Pancreas (tissue), 10 donors: ENCODE measurements at places on chromosomes 3 and 15. TPM values are rescaled to one million over a fixed set of nuclear protein-coding genes. Genes with fewer than 3 reads are reported as not detected.

ZMYND10 gene
- 1.2 TPM for total RNA-seq

SH2D7 gene
- total RNA-seq = 1.8 TPM

DNA sequence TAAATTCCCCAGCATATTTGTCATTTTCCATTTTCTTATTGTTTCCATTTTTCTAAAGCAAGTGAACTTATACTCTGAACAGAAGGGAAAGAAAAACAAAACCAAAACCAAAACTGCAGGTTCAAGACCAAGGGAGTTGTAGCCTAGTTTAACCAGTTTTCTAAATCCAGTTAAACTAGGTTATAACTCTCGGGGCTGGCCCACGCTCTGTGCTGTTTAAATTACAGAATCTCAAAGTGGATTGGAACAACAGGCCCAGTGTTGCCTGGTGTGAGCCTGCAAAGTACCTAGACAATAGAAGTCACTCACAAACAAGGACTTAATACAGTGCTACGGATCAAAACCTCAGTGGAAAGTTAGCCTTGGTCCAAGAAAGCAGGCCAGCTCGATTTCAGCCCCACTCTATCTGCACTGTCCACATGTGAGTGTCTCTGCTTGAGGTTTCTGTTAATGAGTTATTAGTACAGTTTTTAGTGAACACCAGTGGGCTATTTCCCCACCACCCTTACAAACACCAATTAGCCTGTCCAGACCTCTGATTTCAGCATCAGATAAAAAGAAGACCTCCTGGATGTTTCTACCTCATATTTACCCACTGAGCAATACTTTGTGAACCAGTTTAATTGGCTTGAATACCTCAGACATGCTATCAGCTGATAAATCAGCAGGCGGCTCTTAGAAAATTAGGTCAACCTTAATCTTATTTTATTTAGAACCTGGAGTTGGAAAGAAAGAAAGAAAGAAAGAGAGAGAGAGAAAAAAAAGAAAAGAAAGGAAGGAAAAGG lies 93.8 kb upstream of the PDZRN3 start:
- DNase-seq = no peak
- no peaks in the 10 kb centered on the region for H3K36me3 ChIP-seq
- no peak overlapping the region for H3K4me3 ChIP-seq
- no peaks in the 10 kb centered on the region for H3K27me3 ChIP-seq
- no peaks in the 10 kb centered on the region for H3K4me1 ChIP-seq

GRCh38 chr3:180704532-180704931 lies 25.2 kb upstream of the CCDC39 start:
- no peaks in the 10 kb centered on the region for H3K4me1 ChIP-seq
- no peaks in the 10 kb centered on the region for H3K27me3 ChIP-seq
- no peak overlapping the region for H3K27ac ChIP-seq

GRCh38 chr3:8621872-8622271 lies 22.7 kb downstream of the SSUH2 start:
- no peak overlapping the region for H3K27ac ChIP-seq
- H3K36me3 ChIP-seq = no peaks in the 10 kb centered on the region
- no peaks in the 10 kb centered on the region for H3K4me1 ChIP-seq
- H3K4me3 ChIP-seq = no peak overlapping the region
- DNase-seq = no peak

- H3K4me3 ChIP-seq = no peak overlapping the region
- no peak for DNase-seq
- H3K36me3 ChIP-seq = peaks cover 55% of the 10 kb centered on the region
- H3K27ac ChIP-seq = no peak overlapping the region
- no peaks in the 10 kb centered on the region for H3K27me3 ChIP-seq
Measured at GRCh38 chr3:128068156-128068620, 16.0 kb downstream of the SEC61A1 start.

GRCh38 chr3:66041828-66042227 lies 3.1 kb upstream of the MAGI1 start:
- no peak overlapping the region for H3K4me3 ChIP-seq
- no peaks in the 10 kb centered on the region for H3K36me3 ChIP-seq
- H3K27ac ChIP-seq = no peak overlapping the region
- DNase-seq = no peak
- no peaks in the 10 kb centered on the region for H3K27me3 ChIP-seq

GRCh38 chr15:41988896-41989572 lies 16.7 kb upstream of the EHD4 start:
- H3K4me3 ChIP-seq = no peak overlapping the region
- no peak for DNase-seq
- no peaks in the 10 kb centered on the region for H3K36me3 ChIP-seq

DNA sequence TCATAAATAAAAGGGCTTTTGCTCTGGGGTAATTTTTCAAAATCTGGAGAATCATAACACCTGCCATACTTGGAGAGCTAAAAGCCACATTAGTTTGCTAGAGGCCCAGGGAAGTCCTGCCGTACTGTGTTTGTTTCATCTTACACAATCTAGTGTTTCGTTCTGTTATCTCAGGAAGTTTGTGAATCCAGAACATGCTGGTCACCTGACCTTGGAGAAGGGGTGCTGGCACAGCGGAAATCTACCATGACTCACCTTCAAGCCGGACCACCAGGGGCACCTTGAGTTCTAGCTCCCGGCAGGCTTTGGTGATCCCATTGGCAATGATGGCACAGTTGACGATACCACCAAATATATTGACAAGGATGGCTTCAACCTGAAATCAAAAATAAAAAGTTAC lies 253.9 kb downstream of the SUCLG2 start:
- H3K27me3 ChIP-seq = no peaks in the 10 kb centered on the region
- no peak overlapping the region for H3K27ac ChIP-seq
- no peaks in the 10 kb centered on the region for H3K36me3 ChIP-seq
- H3K4me1 ChIP-seq = no peaks in the 10 kb centered on the region
- DNase-seq = no peak

DNA sequence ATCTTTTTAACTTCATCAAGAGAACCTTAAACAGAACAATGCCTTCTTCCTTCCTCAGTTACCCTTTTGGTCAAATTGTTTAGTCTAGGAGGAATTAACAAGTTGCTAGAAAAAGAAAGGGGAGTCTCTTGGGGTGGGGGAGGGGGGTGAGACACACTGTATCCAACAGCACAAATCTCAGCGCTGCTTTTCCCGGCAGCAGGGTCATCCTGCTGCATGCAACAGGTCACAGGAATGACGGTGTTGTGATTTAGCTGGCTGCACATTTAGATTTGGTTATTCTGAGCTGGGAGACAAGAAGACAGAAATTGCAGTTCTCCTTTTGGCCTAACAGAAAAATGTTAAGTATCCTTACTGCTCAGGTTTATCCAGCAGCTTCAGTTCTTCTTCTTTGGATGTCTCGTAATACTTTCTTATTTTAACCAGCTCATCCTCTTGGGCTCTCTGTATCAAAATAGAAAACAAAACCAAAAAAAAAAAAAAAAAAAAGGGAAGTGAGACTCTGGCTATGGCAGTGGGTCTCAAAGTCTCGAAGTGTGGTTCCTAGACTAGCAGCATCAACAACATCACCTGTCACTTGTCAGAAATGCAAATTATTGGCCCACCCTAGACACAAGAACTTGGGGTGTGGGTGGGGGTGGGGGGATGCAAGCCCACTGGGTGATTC lies 190.5 kb downstream of the GREM1 start:
- no peaks in the 10 kb centered on the region for H3K4me1 ChIP-seq
- no peak overlapping the region for H3K4me3 ChIP-seq
- no peaks in the 10 kb centered on the region for H3K27me3 ChIP-seq
- no peak for DNase-seq
- H3K27ac ChIP-seq = no peak overlapping the region

GRCh38 chr3:61541694-61542093 lies 19.7 kb upstream of the PTPRG start:
- DNase-seq = no peak
- H3K4me1 ChIP-seq = no peaks in the 10 kb centered on the region
- H3K36me3 ChIP-seq = no peaks in the 10 kb centered on the region
- H3K4me3 ChIP-seq = no peak overlapping the region

- DNase-seq = no peak
- no peaks in the 10 kb centered on the region for H3K4me1 ChIP-seq
- no peak overlapping the region for H3K4me3 ChIP-seq
- no peaks in the 10 kb centered on the region for H3K27me3 ChIP-seq
Measured at GRCh38 chr15:95972041-95972553, 358.4 kb upstream of the NR2F2 start.

DNA sequence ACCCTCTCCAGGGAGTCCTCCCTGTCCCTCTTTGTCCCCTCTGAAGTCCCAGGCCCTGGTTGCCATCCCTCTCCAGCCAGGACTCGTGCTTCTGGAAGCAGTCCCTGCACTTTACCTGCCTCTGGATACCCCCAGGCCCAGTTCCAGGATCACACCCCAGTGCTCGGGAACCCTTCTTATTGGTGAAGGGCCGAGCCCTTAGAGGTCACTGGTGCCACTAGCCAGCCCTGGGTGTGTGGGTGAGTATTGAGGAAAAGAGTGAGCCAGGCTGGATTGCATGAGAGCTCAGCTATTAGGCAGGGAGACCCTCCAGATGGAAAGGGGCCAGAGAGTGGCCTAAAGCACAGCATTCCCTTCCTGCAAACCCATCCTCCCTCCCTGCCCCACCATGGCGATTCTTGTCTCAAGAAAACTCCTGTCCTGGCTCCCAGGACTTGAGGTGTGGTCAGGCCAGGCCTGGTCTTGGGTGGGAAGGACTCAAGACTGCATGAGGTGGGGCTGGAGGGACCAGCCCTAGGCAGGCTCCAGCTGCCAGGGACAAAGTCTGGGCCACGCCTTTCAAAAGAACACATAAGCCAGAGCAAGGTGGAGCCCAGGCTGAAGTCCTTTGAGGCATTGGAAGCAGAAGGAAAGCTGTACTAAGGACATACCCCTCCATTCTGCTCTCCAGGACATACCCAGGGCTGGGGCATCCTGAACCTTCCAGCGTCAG lies 4.8 kb upstream of the PHGR1 start:
- DNase-seq = no peak
- no peaks in the 10 kb centered on the region for H3K27me3 ChIP-seq
- no peak overlapping the region for H3K27ac ChIP-seq
- H3K36me3 ChIP-seq = no peaks in the 10 kb centered on the region
- H3K4me3 ChIP-seq = no peak overlapping the region

DNA sequence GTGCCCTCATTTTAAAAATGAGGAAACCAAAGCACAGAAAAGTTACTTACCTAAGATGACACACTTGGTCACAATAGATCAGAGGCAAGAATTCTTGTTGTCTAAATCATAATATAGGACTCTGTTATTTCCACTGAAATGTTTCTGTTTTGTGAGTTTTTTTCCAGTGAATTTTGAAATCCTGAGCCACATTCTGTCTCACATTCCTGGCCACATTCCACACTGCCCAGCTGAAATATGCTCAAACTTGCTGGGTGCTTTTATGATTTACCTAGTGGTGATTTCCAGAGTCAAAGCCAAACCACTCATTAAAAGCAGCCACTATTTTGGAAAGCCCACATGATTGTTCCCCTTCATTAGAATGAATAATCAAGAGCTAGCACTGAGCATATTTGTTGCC lies 82.3 kb upstream of the NPHP3 start:
- H3K4me1 ChIP-seq = no peaks in the 10 kb centered on the region
- H3K36me3 ChIP-seq = no peaks in the 10 kb centered on the region
- no peak for DNase-seq
- no peak overlapping the region for H3K4me3 ChIP-seq
- no peaks in the 10 kb centered on the region for H3K27me3 ChIP-seq

DNA sequence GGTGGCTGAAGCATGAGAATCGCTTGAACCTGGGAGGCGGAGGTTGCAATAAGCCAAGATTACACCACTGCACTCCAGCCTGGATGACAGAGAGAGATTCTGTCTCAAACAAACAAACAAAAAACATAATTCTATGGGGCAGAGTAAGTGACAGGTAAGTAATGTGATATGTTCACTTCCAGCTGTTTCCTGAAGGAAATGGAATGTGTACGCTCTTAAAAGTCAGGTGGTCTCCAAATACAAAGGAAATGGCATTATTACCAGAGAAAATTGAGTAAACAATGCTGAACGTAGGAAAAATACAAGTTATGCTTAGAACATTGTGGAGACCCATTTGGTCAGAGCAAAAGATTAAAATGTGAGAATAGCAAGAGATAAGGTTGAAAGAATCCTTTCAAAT lies 278.5 kb downstream of the SCAPER start:
- H3K4me3 ChIP-seq = no peak overlapping the region
- H3K36me3 ChIP-seq = no peaks in the 10 kb centered on the region
- no peaks in the 10 kb centered on the region for H3K4me1 ChIP-seq
- no peak for DNase-seq

DNA sequence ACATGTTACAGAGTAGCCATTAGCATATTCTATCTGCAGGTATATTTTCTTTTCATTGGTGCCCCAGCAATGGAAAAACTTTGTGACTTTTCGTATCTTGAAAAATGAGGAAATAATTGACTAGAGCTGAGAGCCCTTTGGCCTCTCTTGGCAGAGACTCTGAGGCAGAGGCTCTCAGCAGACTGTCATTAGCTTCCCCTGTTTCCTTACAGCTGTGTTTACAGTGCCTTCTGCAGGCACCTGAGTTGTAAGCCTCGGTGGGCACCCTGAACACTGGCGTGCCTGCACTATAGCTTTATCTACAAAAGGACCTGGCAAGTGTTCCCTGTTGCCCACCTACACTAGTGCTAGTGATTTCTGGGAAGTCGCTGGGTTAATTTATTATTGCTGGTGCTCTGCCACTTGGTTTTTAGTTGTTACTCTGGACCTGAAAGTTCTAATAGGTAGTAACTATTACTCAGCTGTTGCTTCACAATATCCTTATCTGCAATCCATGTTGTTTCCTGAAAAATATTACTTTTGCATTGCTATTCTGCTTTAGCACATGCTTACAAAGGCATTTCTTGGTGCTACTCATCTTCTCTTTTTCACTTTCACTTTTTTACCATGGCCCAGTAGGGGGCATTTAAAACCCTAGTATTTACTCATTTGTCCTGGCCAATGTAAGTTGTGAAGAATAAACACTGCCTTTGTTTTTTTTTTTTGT lies 7.8 kb upstream of the GPR171 start:
- no peak for DNase-seq
- H3K27ac ChIP-seq = peak overlapping the region; percentile 41
- H3K36me3 ChIP-seq = no peaks in the 10 kb centered on the region

DNA sequence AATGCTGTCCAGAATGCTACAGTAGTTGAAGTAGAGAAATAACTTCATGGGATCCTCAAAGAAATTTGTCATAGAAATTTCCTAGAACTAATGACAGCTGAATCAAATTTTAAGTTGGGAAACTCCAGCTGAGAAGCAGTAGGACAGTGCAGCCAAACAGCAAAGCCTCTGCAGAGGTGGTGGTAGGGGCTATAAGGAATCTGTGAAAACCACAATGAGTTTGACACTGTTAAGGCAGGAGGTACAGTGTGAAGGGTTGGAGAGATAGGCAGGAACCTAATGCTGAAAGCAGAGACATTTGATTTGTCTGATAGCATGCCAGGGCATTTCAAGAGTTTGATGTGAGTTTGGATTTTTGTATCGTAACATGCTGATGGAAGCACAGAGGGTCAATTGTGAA lies 22.0 kb downstream of the ASTE1 start:
- no peak overlapping the region for H3K4me3 ChIP-seq
- no peak overlapping the region for H3K27ac ChIP-seq
- H3K4me1 ChIP-seq = peaks cover under 1% of the 10 kb centered on the region
- H3K27me3 ChIP-seq = no peaks in the 10 kb centered on the region
- H3K36me3 ChIP-seq = no peaks in the 10 kb centered on the region

GRCh38 chr3:106097817-106098435 lies 229.1 kb upstream of the CBLB start:
- DNase-seq = no peak
- H3K4me1 ChIP-seq = no peaks in the 10 kb centered on the region
- H3K36me3 ChIP-seq = no peaks in the 10 kb centered on the region
- H3K27me3 ChIP-seq = no peaks in the 10 kb centered on the region
